ENCODE measurements at places on chromosomes 7 and 10. TPM values are rescaled to one million over a fixed set of nuclear protein-coding genes. Genes with fewer than 3 reads are reported as not detected.

DNA sequence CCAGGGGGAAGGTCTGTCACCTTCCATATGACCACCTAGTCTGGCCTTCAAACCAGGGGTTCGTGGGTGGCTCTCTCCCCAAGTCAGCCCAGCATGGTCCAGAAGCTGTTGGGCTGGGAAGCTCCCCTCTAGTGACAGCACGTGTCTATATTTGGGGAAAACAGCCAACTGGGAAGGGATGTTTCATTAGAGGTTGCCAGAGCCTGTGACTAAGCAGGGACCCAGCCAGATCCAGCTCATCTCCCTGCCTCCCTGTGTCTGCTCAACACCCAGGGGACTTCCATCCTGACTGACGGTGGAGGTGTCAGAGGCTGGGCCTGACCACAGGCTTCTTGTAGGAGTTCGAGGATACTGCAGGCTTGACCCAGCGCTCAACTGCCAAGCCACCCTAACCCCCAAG, 10.5 kb downstream of the STYXL1 start:
- H3K4me1 ChIP-seq, result peaks cover 8% of the 10 kb centered on the region
- no peak overlapping the region for H3K4me3 ChIP-seq
- H3K27me3 ChIP-seq, result no peaks in the 10 kb centered on the region
- H3K36me3 ChIP-seq, result peaks cover 2% of the 10 kb centered on the region
- DNase-seq, result peak; percentile 56
- H3K27ac ChIP-seq, result no peak overlapping the region

DNA sequence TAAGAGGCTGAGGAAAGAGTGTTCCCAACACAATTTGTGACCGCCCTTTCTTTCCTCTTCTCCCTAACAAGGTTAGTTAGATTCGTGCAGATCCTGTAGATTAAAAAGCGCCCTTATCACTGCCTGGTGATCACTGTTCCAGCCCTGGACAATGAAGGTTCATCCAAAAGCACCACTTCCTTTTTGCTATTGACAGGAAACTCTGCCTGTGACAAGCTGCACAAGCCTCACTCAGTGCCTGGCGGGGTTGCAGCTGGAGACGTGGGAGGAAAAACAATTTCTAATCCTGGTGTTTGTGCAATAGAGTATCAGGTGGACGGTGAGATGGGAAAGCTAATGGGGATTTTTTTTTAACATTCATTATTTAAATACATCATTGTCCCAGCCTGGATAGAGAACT, 105.9 kb upstream of the CAV2 start:
- H3K27ac ChIP-seq, result no peak overlapping the region
- peak; percentile 18 for DNase-seq
- H3K4me3 ChIP-seq, result no peak overlapping the region
- H3K27me3 ChIP-seq, result no peaks in the 10 kb centered on the region
- no peaks in the 10 kb centered on the region for H3K36me3 ChIP-seq
- peaks cover 8% of the 10 kb centered on the region for H3K4me1 ChIP-seq

DNA sequence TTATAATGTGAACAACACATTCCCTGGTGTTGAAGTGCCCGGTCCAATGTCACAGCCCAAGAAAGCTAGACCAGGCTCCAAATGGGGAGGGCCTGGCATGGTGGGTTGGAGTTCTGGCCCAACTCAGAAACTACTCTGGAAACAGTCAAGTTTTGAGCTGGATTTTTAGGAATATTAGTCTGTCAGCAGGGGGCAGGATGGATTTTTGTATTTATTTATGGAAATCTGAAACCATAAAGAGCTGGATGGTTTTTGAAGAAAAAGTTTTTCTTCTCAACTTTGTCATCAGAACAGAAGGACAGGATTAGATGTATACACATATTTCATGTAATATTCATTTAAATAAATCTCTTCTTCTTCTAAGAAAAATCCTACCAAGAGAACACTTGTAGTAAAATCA, 97.5 kb downstream of the POU6F2 start:
- no peaks in the 10 kb centered on the region for H3K27me3 ChIP-seq
- no peaks in the 10 kb centered on the region for H3K36me3 ChIP-seq
- H3K4me3 ChIP-seq, result no peak overlapping the region
- DNase-seq, result no peak
- H3K4me1 ChIP-seq, result no peaks in the 10 kb centered on the region
- no peak overlapping the region for H3K27ac ChIP-seq

DNA sequence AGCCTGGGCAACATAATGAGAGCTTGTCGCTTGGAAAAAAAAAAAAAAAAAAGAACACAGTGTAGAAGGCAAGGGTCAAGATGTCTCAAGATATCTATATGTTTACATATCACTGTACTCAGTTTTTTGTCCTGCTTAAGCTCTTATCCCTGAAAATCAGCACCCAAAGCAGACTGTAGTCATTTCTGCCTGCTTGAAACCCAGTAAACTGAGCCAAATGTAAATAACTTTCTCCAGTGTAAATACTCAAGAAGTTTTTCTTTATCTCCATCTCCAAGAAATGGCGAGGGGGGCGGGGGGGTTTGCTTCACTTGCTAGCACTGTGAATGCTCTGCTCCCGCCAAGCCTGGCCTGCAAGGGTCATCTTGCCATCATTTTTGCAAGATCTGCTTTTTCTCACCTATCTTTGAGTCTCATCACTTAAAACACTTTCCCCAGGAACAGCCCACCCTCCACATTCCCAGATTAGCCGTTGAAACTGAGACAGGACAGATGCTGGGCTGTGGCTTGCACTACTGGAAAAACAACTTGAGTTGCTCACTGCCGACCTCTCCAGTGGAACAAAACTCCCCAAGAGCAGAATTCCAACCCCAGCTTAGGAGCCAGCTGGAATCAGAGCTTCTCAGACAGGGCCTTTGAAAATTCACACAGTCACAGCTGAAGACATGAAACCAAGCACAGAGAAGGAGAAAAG, 54.6 kb downstream of the AFAP1L2 start:
- no peak overlapping the region for H3K4me3 ChIP-seq
- H3K27me3 ChIP-seq, result peaks cover 6% of the 10 kb centered on the region
- H3K27ac ChIP-seq, result no peak overlapping the region
- H3K4me1 ChIP-seq, result peaks cover 7% of the 10 kb centered on the region

GRCh38 chr10:70369498-70370018, 12.9 kb downstream of the LRRC20 start:
- no peak for DNase-seq
- no peak overlapping the region for H3K4me3 ChIP-seq
- no peaks in the 10 kb centered on the region for H3K27me3 ChIP-seq
- H3K36me3 ChIP-seq, result no peaks in the 10 kb centered on the region

- H3K4me3 ChIP-seq, result no peak overlapping the region
- H3K27ac ChIP-seq, result no peak overlapping the region
- no peaks in the 10 kb centered on the region for H3K36me3 ChIP-seq
- DNase-seq, result no peak
Observed at GRCh38 chr7:68604541-68604940, 993.7 kb upstream of the AUTS2 start.

- no peak overlapping the region for H3K27ac ChIP-seq
- peaks cover 5% of the 10 kb centered on the region for H3K4me1 ChIP-seq
- no peak for DNase-seq
- no peaks in the 10 kb centered on the region for H3K27me3 ChIP-seq
- no peaks in the 10 kb centered on the region for H3K36me3 ChIP-seq
Observed at GRCh38 chr7:99080679-99081078, 63.2 kb downstream of the SMURF1 start.

DNA sequence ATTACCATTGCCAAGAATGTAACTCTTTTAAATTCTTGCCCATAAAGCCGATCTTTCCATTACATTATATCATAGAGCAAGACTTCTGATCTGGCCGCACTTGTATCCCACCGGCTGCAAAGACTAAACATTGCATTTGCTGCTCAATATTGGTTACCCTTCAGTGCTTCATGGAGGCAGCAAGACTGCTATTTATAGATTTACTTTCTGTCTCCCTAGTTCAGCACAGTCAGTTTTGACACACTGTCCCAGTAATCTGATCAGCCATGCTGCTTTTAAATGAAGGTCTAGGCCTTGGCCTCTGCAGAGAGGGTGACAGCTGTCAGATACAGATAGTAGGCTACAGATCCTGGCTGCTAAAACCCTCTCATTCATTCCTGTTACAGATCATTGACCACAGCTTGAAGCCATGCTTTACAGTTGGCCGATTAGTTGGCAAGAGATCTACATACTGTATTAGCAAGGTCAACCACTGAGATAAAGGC, 562.6 kb upstream of the GALNT17 start:
- no peak overlapping the region for H3K4me3 ChIP-seq
- no peaks in the 10 kb centered on the region for H3K4me1 ChIP-seq
- H3K27ac ChIP-seq, result no peak overlapping the region

GRCh38 chr10:100996678-100997359, 2.8 kb upstream of the LZTS2 start:
- peak overlapping the region; percentile 98 for H3K4me3 ChIP-seq
- H3K27me3 ChIP-seq, result no peaks in the 10 kb centered on the region
- H3K36me3 ChIP-seq, result peaks cover 6% of the 10 kb centered on the region
- no peak for DNase-seq

The AVPI1 gene
- 31.8 TPM for total RNA-seq

The C10orf67 gene
- total RNA-seq, result under 0.01 TPM

The FOXI2 gene
- total RNA-seq, result not detected

The GNAI1 gene
- total RNA-seq, result 68.9 TPM

The SOSTDC1 gene
- not detected for total RNA-seq

The PPP1R17 gene
- total RNA-seq, result not detected
